ENCODE measurements at places on chromosomes 7 and 10.

DNA sequence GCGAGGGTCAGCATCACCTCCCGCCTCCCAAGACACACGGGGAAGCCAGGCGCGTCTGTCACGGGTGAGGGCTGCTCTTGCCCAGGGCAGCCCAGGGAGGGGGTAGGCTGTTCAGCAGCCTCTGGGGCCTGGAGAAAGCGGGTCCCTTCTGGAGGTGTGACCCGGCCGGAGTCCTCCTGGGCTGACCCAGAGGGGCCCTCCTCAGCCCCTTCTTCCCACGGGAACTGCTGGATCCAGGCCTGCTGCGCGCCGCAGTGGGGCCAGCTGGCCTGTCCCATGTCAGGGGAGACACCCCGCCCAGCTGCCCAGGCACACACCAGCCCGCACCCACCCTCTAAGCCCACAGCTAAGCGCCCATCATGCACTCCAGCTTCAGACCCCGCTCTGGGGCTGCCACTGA is 41.8 kb downstream of the INSIG1 start:
- no peak for DNase-seq

- no peak for DNase-seq
These were observed 551 bp downstream of the IFIT1 start for GRCh38 chr10:89392974-89393373.

- no peak for DNase-seq
These were observed 18.9 kb upstream of the PNLIPRP3 start for GRCh38 chr10:116408719-116409118.

- no peak for DNase-seq
These were observed 316.7 kb downstream of the CCDC3 start for GRCh38 chr10:12684784-12685183.

- DNase-seq, result peak; percentile 71
These were observed 98.6 kb upstream of the BTBD16 start for GRCh38 chr10:122172361-122173008.

GRCh38 chr7:132207211-132207610 is 369.1 kb downstream of the PLXNA4 start:
- no peak for DNase-seq

- no peak for DNase-seq
These were observed 37.5 kb upstream of the PLXNA4 start for GRCh38 chr7:132613737-132614136.

DNA sequence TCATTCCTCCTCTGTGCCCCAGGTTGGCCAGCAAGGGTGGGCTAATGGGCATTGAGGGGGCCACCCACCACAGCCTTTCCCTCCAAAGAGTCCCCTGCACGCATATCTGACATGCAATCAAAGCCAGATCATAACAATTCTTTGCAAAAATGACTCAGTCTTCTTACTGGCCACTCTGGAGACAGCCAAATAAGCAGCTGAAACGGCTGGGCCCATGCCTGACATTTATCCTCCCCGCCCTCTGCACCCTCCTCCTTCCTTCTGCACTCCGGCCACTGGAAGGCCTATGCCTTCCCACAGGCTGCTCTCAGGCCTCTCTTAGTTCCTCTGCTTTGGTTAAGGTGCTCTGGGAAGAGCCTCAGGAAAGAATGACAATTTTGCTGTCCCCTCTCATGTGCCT is 29.2 kb upstream of the NPFFR1 start:
- no peak for DNase-seq

DNA sequence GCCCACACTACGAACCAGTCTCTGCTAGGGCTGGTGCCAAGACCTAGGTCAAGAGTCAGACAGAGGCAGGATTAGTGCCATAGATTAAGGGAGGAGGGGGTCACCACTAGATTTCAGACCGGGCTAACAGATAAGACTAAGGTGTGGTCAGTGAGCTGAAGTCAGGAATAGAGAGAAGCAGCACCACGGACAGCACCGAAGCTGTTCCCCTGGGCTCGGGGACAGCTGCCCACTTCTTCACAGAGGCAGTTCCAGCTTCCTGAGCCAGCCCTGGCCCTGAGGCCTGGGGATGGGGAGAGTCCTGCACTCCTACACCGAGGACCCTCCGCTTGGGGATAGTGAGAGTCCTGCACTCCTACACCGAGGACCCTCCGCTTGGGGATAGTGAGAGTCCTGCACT is 11.2 kb upstream of the JAKMIP3 start:
- DNase-seq, result no peak

GRCh38 chr7:36109013-36109627 is 43.9 kb upstream of the EEPD1 start:
- DNase-seq, result no peak

DNA sequence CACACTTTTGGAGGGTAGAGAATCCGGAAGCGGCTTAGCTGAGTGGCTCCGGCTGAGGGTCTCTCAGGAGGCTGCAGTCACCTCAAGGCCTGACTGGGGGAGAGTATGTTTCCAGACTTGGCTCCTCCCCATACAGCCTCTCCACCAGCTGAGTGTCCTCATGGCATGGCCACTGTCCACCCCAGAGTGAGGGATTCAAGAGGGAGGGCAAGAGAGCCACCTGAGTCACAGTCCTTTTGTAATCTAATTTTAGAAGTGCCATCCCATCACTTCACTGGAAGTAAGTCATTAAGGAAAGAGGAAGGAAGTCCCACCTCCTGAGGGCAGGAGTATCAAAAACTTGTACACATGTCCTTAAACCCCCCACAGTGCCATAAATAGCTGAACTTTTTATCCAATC is 134.0 kb downstream of the GLI3 start:
- DNase-seq, result no peak

GRCh38 chr10:132390921-132391675 is 5.9 kb upstream of the PWWP2B start:
- DNase-seq, result peak; percentile 16

- no peak for DNase-seq
These were observed 5.0 kb upstream of the CCM2 start for GRCh38 chr7:44994877-44995554.

GRCh38 chr10:52814506-52814905 is 41.9 kb upstream of the MBL2 start:
- no peak for DNase-seq

- no peak for DNase-seq
These were observed 152.6 kb upstream of the KLF14 start for GRCh38 chr7:130886438-130887135.

DNA sequence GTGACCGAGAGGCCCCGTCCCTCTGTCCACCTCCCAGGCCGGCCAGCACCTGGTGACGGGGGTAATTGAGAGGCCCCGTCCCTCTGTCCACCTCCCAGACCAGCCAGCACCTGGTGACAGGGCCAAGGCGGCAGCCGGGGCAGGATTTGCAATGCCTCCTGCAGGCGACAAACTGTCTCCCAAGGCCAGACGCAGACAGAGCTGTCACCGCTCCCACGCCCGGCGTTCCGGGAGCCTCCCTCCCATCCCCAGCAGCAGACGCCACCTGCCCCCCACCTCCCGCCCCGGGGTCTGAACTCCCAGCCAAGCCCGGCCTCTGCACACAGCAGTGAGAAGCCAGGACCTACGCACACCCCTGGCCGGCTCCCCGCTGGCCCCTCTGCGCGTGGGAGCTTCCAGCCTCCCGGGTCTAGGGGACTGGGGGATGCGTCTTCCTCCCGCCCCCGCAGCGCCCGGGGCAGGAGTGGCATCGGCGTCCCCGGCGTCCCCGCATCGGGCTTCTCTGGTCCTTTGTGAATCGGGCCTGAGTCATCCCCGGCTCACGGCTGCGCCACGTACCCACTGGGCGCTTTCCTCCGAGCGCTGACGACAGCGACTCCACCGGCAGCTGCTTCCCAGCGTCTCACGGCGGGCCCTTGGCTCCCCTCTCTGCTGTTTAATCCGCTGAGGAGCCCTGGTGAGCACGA is 95.1 kb upstream of the DIP2C start:
- peak; percentile 79 for DNase-seq

GRCh38 chr10:86177537-86178155 is 188.9 kb downstream of the GRID1 start:
- DNase-seq, result peak; percentile 4

GRCh38 chr7:7761974-7762779 is 43.8 kb upstream of the RPA3 start:
- no peak for DNase-seq

- no peak for DNase-seq
These were observed 6.6 kb upstream of the RHBDD2 start for GRCh38 chr7:75872073-75872782.

GRCh38 chr10:125455855-125456254 is 227.1 kb downstream of the TEX36 start:
- DNase-seq, result no peak

GRCh38 chr7:73706126-73707044 is 13.1 kb downstream of the STX1A start:
- DNase-seq, result no peak

DNA sequence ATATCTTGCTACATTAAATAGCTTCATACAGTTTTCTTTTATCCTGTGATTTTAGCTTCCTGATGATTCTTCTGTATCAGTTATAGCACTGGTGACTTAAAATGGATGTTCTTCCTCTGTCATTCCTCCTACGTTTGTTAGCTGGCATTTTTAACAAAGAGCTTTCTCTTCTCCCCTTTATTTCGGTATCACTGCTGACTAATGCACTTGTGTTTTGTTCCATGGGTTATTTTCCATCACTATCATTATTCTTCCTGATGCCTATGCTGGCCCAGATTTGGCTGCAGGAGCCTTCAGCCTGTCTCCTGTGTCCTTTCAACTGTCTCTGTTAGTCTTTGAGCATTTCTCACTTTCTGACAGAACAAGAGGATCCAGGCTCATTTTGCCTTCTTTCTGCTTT is 13.1 kb downstream of the BMS1 start:
- DNase-seq, result no peak

GRCh38 chr10:102726274-102726673 is 11.8 kb downstream of the SFXN2 start:
- no peak for DNase-seq

DNA sequence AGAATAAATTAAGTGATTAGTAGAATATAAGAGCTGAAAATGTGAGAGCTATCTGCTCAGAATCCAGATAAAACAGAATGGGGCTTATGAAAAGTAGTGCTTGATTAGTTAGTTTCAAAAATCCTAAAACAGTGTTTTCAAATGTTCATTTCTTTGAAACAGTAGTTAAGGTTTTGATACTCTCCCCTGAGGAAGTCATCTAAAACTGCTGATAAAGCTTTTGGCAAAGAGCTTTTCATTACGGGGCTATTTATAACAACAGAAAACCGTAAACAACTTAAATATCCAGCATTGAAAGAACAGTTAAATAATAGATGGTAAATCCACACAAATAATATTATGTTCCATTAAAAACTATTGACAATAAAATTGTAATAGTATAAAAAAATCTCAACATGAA is 77.5 kb downstream of the NPSR1 start:
- no peak for DNase-seq

- no peak for DNase-seq
These were observed 33.2 kb upstream of the NAMPT start for GRCh38 chr7:106317971-106318370.

DNA sequence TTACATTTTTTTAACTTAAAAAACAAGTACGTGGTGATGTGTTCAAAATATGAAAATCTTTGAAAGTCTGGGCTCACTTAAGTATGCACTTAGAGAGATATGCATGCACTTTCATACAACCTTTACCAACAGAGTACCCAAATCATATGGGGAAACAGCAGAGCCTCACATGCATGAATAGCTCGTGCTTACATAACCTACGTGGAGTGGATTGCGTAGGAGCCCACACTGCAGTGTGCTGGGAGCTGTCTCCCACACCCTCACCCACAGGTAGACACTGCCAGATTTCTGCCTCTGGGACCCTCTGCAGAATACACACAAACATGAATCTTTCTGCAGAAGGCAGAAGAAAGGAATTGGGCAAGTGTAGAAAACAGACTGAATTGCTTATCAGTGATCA is 581 bp downstream of the CLCN1 start:
- no peak for DNase-seq

DNA sequence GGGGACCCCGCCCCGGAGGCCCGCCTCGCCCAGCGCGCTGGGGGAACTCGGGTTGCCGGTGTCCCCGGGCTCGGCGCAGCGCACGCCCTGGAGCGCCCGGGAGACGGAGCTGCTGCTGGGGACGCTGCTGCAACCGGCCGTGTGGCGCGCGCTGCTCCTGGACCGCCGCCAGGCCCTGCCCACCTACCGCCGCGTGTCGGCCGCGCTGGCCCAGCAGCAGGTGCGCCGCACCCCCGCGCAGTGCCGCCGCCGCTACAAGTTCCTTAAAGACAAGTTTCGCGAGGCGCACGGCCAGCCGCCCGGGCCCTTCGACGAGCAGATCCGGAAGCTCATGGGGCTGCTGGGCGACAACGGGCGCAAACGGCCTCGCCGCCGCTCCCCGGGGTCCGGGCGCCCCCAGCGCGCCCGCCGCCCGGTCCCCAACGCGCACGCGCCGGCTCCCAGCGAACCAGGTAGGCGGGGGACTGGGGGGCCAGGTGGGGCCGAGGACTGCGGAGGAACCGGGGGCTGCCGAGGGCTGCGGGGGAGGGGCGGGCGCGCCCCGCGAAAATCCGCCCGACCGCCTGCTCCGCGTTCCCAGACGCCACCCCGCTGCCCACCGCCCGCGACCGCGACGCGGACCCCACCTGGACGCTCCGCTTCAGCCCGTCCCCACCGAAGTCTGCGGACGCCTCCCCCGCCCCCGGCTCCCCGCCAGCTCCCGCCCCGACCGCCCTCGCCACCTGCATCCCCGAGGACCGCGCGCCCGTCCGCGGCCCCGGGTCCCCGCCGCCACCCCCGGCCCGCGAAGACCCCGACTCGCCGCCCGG is 574 bp downstream of the UTF1 start:
- DNase-seq, result no peak

DNA sequence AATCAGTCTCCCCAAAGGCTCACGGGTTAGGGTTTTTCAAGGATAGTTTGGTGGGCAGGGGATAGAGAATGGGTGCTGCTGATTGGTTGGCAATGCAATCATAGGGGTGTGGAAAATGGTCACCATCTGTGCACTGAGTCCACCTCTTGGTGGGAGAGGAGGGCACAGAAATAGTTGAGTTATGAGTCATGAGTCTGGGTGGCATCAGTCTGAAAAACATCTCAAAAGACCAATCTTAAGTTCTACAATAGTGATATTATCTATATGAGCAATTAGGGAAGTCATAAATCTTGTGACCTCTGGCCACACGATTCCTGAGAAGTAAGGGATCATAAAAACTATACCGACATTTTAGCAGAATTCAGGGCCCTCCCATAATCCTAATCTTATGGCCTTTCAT is 62.7 kb downstream of the LGI1 start:
- DNase-seq, result no peak

GRCh38 chr7:20790375-20790774 is 3.7 kb upstream of the SP8 start:
- DNase-seq, result no peak

GRCh38 chr7:121016966-121017365 is 28.5 kb downstream of the CPED1 start:
- no peak for DNase-seq

DNA sequence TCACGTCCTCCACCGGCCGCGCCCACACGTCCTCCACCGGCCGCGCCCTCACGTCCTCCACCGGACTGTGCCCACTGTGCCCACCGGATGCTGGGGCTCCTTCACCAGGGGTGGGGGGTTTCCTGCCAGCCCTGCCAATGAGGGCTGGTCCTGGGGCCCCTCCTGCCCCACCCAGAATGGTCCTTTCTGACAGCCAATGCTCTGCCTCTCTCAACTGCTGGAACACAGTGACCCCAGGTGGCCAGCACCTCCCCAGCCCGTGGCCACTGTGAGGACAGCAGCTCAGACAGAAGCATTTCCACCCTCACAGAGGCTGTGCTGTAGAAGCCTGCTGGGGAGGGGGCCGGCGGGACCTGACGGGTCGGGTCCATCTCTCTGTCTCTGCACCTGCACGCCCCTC is 90.1 kb upstream of the DNAAF5 start:
- no peak for DNase-seq
